ENCODE measurements at places on chromosomes 5 and 9.

GRCh38 chr9:121280715-121281613, 13.0 kb downstream of the GSN start:
- DNase-seq, result no peak

- DNase-seq, result no peak
These were observed 24.7 kb downstream of the TRIM14 start for GRCh38 chr9:98094316-98094715.

GRCh38 chr5:120613729-120614128, 149.6 kb downstream of the PRR16 start:
- no peak for DNase-seq

- no peak for DNase-seq
These were observed 211.0 kb downstream of the ADCY2 start for GRCh38 chr5:7606840-7607465.

- no peak for DNase-seq
These were observed 41.2 kb downstream of the ANKS6 start for GRCh38 chr9:98755006-98755618.

- no peak for DNase-seq
These were observed 6.4 kb upstream of the SNX30 start for GRCh38 chr9:112744177-112744576.

- no peak for DNase-seq
These were observed 103.9 kb downstream of the SPOCK1 start for GRCh38 chr5:137395011-137395755.

All from pulmonary artery endothelial cell (primary cell).